ENCODE measurements at places on chromosomes 3 and 15.

GRCh38 chr3:8886546-8886945 is 76.7 kb downstream of the RAD18 start:
- DNase-seq, result no peak

- DNase-seq, result no peak
Observed at GRCh38 chr3:64957408-64958198, 269.8 kb upstream of the ADAMTS9 start.

- peak; percentile 74 for DNase-seq
Observed at GRCh38 chr15:84914909-84915605, 30.6 kb downstream of the SLC28A1 start.

DNA sequence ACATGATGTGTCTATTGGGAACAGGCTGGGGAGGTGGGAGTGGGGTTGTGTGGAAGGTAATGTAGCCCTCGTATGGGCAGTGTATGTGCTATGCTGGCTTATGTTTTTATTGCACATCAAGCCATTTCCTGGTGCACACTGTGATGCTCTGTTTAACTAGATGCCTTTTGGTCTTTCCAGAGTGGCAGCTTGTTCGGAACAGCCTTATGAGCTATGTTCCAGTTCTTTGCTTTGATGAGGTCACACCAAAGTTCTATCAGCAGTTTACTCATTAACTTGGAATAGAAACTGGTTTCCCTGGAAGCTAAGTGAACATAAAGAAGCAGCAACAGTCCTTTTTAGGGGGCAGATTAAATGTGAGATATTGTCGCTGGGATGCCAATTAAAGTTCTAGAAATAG is 133.9 kb downstream of the DIPK2A start:
- no peak for DNase-seq

- DNase-seq, result no peak
Observed at GRCh38 chr3:193693774-193694173, 100.8 kb downstream of the OPA1 start.

DNA sequence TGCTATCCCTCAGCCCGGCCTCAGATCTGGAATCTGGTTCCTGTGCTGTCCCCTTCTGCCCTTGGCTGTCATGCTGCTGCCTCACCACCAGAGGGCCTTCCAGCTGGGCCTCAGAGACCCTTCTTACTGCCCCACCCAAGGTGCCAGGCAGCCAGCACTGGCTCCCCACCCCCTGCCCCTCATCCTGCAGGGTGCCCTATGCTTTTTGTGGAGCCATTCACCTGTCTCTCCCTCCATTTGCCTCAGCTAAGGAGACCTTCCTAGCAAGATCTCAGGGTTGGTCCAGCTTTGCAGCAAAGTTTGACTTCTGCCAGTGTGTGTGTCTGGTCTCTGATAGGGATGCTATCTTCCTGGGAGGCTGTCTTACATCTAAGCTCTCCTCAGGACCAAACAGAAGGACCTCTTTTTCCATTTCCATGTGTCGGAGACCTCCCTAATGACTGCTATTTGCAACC is 1.9 kb upstream of the VWA5B2 start:
- DNase-seq, result peak; percentile 63

GRCh38 chr15:77410701-77411618 is 8.9 kb downstream of the PEAK1 start:
- DNase-seq, result no peak

DNA sequence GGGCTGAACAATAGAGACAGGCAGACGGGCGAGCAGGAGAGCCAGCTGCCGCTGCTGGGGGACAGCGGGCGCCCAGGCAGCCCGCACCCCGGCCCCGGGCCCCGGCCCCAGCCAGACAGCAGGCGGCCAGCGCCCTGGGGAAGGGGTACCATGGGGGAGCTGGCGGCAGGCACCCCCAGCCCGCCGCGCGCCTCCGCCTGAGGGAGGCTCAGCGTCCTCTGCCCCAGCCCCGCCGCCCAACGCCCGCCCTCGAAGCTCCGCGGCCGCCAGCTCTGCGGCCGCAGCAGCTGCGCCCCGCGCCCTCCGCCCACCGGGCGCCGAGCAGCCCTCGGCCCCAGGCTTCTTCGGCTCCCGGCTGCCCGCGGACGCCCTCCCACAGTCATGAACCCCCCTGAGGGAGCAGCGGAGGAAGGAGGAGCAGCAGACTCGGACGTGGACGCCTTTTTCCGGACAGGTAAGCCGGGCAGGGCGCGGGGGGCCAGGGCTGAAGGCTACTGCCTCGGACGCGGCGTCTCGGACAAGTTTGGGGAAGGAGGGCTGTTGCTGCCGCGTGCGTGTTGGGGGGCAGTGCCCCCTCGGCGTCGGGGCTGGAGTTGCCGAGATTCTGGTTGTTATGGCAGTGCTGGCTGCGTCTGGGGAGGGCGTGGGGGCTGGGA is 41.6 kb upstream of the ROPN1 start:
- peak; percentile 48 for DNase-seq

GRCh38 chr15:66923438-66923881 is 141.9 kb upstream of the SMAD3 start:
- DNase-seq, result peak; percentile 60

DNA sequence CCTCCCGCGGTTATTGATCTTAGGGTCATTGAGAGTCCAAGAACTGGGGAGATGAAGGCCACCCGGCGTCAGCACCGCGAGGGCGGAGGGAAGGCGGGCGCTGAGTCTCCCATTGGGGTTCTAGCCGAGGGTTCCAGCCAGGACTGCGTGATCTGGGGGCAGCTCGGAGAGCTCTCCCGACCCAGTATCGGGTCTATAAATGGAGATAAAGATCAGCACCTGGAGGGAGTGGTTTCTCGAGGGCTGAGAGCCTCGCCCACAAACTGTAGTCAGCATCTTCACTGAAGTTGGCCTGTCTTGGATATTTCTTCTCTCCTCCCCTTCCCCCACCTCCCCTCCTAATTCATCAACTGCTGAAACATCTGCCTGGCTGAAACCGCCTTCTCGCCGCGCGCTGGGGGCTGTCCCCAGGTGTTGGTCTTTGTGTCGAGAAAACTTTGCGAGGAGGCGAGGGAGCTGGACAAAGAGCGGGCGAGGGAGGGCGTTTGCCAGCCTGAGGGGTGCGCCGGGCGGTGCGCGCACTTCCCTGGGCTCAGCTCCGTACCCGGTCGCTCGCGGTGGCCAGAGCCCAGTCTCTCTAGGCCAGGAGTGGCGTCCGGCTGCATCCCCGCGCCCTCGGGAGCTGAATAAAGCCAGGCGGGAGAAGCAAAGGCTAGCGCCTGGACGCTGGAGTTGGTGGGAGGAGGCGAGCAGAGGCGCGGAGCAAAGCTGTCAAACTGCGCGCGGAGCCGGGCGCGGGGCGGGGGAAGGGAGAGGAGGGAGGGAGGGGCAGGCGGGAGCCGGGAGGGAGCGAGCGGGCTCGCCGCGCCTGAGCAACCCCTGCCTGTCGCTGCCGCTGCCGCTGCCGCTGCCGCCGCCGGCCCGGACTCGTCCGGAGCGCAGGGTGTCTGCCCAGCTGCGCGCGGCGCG is at the start of gene ST8SIA2:
ST8SIA2 (plus strand) TSS at position 811 of the 909 bp plus-strand sequence. CDS start 184 bp downstream, outside the sequence.
- peak; percentile 71 for DNase-seq

DNA sequence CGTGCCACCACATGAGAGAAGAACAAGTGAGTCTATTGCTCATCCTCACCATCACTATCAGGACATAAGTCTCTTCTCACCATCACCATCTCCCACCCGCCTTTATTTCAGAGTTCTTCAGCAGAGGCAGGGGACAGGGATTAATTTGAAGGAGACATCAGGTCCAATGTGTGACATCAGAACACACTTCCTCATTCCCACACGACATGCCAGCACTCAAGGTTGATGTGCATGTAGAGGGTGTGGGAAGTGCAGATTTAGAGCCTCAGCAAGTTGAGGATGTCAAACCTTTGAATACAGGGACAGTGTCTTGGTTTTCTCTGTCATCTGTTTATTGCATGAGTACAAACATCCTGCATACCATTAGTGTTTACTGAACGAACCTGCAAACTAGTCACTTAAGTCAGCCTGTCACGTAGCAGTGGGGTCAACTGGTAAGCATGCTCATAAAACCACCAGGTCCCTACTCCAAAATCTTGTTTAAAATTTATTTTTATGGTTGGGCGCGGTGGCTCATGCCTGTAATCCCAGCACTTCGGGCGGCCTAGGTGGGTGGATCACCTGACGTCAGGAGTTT is 104.4 kb downstream of the MYLK start:
- no peak for DNase-seq

- no peak for DNase-seq
Observed at GRCh38 chr15:95405447-95405846, 925.1 kb upstream of the NR2F2 start.

DNA sequence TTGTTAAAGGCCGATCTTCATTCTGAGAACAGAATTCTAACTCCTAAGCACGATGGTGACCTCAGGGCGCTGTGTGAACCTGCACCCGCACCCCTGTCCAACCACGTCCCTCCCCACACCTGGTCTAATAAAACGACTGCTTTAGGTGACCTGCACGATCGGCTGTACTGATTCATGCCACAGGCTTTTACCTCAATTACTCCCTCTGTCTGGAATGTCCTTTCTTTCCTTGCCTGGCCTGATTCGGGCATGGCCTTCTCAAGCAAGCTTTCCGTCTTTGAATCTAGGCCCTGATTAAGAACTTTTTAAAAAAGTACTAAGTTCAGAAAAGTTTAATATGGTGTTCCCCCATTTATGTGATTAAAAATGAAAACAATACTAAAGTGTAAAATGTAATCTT is 842 bp upstream of the U2SURP start:
- no peak for DNase-seq

DNA sequence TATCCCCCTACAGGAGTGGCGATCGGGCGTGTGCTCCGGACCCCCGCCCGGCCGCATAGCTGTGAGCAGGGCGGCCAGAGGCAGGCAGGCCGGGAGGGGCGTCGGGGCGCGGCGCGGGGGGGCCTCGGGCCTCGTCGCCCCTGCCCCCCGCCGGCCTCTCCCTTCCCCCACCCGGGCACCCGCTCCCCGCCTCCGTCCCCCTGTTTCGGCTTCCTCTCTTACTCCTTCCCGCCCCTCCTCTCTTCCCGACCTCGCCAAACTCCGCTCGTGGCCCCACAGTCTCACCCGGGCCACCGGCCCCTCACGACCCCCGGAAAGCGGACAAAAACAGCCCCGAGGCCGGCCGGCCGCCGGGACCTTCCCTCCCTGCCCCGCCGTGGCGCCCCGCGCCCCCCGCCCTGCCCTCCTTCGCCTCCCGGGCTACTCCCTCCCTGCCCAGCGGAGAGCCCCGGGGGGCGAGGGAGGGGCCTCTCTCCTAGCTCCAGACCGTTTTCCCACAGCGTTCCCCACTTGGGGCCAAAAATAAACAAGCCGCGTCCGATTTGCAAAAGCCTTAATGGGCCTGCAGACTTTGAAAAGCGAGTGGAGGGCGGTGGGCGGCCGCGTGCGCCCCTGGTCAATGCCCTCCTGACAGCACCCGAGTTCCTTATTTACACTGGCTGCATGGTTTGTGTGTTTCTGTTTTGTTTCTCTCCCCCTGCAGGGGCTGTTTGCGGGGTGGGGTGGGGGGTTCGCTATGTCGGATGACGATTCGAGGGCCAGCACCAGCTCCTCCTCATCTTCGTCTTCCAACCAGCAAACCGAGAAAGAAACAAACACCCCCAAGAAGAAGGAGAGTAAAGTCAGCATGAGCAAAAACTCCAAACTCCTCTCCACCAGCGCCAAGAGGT is 1.0 kb downstream of the UBE2E1 start:
- peak; percentile 41 for DNase-seq

GRCh38 chr3:172804323-172804722 is 53.8 kb downstream of the ECT2 start:
- DNase-seq, result no peak

DNA sequence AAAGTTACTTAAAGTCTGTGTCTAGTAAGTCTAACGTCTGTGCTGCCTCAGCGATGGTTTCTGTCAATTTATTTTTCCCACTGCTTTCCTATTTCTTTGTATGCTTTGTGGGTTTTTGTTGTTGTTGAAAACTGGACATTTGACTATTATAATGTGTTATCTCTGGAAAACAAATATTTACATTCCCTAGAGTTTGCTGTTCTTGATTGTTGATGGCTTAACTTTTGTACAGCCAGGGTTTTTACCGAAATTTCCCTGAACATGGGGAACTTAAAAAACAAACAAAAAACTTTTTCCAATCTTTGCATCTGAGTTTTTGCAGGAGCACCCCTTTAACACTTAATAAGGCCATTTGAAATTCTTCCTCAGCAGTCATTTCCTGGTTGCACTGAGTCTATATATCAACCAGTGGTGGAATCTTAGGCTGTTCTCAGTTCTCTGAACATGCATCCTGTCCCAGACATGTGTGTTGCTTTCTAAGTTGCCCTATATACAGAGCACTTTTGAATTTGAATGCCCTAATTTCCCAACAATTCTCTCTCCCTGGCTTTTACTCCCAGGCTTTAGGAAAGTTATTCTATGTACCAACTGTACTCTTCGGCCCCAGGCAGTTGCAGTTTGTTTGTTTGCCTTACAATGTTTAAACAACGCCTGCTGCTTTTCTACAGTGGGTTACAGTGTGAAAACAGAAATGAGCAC is 11.8 kb upstream of the PIAS1 start:
- DNase-seq, result no peak

- no peak for DNase-seq
Observed at GRCh38 chr15:93438310-93438709, 349.3 kb upstream of the RGMA start.

- no peak for DNase-seq
Observed at GRCh38 chr15:90838544-90838943, 29.8 kb upstream of the FURIN start.

- DNase-seq, result no peak
Observed at GRCh38 chr3:46400000-46400734, 6.7 kb downstream of the CCR5AS start.

DNA sequence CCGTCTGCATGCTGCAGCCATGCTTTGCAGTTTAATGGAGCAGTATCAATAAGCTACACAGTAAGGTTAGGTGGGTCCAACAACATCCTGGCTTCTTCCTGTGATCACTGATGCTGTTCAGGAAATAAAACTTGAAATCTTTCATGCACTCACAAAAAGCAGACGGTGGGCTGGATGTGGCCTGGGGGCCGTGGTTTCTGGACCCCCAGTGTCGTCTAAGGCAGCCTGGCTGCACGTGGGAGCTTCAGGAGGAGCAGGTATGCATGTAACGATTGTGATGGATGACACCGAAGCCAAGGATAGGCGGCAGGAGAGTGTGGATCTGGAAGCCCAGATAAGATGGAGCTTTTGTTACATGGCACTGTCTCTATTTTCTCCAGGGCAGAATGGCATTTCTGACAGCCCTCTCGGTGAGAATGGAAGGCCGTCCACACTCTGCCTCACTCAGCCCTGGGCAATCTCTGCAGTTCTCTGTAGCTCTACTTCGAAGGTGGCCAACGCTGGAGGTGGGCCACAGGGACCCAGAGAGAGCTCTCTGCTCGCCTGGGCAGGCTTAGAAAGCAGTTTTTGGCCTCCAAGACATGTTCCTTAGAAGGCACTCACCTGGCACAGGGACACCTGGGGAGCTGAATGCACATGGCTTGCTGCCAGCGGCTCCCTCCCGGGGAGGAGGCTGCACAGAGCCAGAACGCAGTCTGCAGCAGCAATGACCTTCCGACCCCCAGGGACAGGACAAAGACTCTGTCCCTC is 46.4 kb upstream of the IQSEC1 start:
- DNase-seq, result no peak

Data from HEK293T (cell line).